ENCODE measurements at places on chromosomes 11 and 22. TPM values are rescaled to one million over a fixed set of nuclear protein-coding genes. Genes with fewer than 3 reads are reported as not detected.

Gene CRYBA4
- not detected for total RNA-seq

Gene DUSP8
- 0.74 TPM for total RNA-seq

Gene WNT11
- 1.6 TPM for total RNA-seq

Gene SAA2
- total RNA-seq, result 0.23 TPM

Gene TRIM3
- 17.1 TPM for total RNA-seq

Gene CADM1
- 17.8 TPM for total RNA-seq

Gene IGLL5
- not detected for total RNA-seq

Gene C11orf91
- total RNA-seq, result 0.85 TPM

Gene MOV10L1
- total RNA-seq, result 0.03 TPM

Gene SCGB1D2
- total RNA-seq, result 0.28 TPM

Gene OR56A1
- total RNA-seq, result not detected

Gene VWCE
- total RNA-seq, result 0.97 TPM

Gene CNTN5
- not detected for total RNA-seq

Gene RAPSN
- 0.09 TPM for total RNA-seq

Gene IFITM10
- total RNA-seq, result 2.3 TPM

Gene TOP3B
- total RNA-seq, result 12.6 TPM

Gene OR5M11
- total RNA-seq, result not detected

Gene HYLS1
- 12.9 TPM for total RNA-seq

Gene FAM181B
- not detected for total RNA-seq

Gene MTMR3
- 9.3 TPM for total RNA-seq

Gene PANX2
- total RNA-seq, result 5.6 TPM

Gene PRG2
- total RNA-seq, result not detected

Gene CHRM1
- 0.06 TPM for total RNA-seq

Gene RAB3IL1
- total RNA-seq, result 21.1 TPM

Gene FAT3
- total RNA-seq, result 0.67 TPM

Gene OR4D5
- not detected for total RNA-seq

Gene OR4C13
- not detected for total RNA-seq
